Peyer's patch (tissue), 4 donors: ENCODE measurements at places on chromosomes 1 and 21.

- DNase-seq: no peak
These were observed 30.0 kb downstream of the HIVEP3 start for GRCh38 chr1:41888756-41889155.

DNA sequence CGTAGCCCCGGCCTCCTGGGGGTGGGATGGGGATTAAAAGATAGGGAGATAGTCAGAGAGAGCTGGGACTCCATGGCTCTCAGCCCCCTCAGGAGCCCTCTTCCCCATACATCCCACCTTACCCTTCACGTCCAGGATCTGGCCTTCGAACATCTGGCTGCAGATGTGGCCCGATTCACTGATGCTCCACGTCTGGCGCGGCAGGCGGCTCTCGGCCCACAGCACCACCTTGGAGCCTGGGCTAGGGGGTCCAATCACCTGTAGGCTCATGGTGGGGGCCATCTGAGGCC is 4.2 kb downstream of the CD52 start:
- DNase-seq: no peak

GRCh38 chr1:71273334-71273733 is 192.5 kb upstream of the ZRANB2 start:
- DNase-seq: no peak

- DNase-seq: no peak
These were observed at the start of gene TRIM17 for GRCh38 chr1:228416217-228416933. Gene TRIM17, minus strand, starts transcription at chr1:228416861. Its CDS starts 1,789 bp downstream, at chr1:228415072.

GRCh38 chr1:86429122-86429725 is 5.3 kb downstream of the CLCA2 start:
- no peak for DNase-seq

DNA sequence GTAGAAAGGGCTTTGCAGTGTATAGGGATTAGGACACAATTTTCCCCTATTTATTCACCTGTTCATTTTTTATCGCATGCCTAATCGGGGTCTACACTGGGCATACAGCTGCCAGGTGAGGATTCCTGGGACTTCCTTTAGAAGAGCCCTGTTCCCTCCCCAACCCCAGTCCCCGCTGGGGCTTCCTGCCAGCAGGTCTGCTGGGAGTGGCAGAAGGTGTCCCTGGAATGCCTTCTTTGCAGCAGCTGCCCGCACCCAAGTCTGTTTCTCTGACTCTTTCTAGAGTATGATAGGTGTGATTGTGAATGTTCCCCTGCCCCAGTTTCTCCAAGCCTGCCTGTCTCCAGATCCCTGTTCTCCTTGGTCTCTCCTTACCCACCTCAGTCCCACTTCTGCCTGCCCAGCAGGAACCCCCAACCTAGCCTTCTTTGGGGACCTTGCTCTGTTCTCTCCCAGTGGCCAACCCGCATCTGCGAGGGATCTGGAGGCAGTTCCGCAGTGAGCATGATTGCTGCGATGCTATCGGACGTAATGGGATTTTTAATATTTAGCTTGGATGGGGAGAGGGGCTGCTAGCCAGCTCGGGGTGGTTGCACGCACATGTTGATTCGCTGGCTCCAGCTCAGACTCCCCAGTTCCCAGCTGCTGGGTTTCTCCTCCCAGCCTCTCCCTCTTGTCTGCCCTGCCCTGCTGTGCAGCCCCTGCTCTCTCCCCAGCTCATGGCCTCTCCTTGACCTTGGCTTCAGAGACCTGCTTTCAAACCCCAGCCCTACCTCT is 79.8 kb downstream of the EPHB2 start:
- peak; percentile 70 for DNase-seq

DNA sequence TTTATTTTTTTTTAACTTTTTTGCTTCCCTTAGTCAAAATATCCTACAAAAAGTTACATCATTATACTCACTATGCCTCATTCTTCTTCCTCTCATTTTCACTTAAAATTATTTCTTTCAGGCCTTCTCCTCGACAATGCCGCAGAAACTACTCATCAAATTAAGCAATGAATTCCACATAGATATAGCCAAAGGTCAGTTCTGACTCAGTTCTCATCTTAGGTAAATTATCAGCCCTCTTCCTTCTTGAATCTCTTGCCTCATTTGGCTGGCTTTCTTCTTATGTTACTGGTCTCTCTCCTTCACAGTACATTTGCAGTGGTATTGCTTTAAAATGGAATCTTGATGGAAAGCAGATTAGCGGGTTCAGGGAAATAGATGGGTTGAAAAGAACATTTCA is 260.7 kb upstream of the BRINP3 start:
- no peak for DNase-seq

GRCh38 chr1:35691571-35692220 is 27.0 kb downstream of the C1orf216 start:
- no peak for DNase-seq

DNA sequence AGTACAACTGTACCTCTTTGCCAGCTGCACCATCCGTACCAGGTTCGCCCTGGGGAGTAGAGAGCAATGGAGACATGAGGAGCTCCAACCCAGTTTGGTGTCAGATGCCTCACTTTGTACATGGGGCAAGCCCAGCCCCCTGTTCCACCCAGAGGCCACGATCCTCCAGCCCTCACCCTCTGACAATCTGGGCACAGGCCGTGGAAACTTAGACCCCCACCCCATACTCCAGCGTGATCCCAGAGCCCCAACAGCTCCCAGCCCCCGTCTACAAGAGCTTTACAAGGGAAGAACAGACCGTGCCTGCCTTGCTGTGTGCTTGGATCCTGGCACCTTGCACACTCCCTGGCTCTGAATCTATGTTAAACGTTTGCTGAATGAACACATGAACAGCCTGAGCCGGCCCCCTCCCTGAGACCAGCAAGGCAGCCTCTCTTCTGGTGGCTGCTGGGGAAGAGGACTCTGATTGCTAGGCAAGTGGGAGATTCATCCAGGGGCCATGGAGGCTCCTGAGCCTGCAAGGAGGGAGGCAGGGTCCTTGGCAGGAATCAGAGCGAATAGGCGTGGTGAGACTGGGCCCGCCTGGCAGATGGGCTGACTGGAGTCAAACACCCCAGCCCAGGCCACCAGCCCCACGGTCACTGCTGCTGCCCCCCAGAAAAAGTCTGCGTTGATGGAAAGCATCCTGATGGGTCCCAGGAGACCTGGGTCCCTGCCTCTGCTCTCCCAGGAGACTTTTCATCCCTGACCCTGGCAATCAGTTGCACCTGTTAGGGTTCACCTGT is 12.5 kb upstream of the PEF1 start:
- DNase-seq: no peak

DNA sequence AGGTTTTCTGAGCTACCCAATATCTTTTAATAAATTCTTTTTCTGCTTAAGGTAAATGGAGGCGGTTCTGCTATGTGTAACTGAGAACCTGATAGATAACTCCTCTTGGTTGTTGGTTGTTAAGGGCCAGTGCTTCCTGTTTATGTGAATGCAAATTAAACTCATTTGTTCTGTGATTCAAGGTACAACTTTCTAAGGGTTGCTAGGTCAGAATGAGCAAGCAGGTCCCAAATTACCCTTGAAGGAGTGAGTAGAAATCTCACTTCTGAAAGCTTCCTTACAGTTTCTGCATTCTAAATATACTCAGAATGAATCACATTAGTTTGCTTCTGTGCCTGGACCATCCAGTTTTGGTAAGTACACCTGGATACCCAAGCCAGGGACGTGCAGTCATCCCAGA is 15.5 kb upstream of the FAM78B start:
- no peak for DNase-seq

DNA sequence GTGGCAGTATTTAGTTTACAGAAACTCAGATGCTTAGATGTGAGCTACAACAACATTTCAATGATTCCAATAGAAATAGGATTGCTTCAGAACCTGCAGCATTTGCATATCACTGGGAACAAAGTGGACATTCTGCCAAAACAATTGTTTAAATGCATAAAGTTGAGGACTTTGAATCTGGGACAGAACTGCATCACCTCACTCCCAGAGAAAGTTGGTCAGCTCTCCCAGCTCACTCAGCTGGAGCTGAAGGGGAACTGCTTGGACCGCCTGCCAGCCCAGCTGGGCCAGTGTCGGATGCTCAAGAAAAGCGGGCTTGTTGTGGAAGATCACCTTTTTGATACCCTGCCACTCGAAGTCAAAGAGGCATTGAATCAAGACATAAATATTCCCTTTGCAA is 59.7 kb upstream of the ZNF326 start:
- DNase-seq: no peak

DNA sequence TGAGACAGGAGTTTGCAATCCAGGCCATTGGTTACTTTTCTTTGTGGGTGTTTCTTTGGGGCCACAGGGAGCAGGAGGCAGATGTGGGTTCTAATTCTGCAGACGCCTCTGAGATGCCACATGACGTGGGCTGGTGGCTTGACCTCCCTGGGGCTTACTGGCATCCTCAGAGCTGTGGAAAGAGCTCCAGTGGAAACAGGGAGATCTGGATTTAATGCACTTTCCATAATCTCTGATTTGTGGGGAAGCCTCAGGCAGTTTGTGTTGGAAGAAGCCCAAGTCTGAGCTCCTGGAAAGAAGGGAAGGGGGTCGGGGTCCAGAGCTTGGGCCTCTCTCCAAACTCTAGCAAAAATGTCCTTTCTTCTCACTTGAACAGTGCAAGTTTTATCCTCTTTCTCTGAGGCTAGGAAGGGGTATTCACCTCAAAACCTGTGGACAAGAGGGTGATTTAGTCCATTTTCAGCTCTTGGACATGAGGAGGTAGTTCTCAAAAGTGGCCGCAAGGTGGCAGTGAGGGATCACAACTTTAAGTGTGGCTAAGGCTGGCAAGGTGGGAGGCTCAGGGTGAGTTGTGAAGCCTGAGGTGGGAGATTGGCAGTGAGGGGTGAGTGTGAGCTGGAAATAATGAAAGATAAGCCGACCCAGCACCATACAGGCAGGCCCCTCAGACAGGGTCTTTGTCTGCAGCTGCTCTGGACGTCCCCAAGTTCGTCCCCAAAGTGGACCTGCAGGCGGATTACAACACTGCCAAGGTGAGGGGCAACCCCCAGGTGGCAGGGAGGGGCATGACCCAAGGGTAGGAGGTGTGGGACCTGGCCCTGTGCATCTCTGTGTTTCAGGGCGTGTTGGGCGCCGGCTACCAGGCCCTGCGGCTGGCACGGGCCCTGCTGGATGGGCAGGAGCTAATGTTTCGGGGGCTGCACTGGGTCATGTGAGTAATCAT is 9.2 kb downstream of the IKBKE start:
- DNase-seq: peak; percentile 76

DNA sequence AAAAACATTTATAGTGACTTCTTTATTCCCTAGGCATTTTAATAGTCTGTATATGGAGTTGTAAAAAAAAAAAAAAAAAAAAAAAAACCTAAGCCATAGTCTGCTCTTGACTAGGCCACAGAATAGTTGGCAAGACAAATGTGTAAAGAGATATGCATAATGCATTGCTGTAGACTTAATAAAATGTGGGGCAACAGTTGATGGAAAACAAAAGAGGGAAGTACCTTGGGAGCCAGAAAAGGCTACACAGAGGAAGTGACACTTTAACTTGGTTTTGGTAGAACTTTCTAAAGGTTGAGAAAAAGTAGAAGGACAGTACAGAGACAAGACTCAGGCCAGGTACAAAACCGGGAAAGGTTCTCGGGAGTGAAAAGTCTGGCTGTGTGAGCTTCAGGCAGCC is 802.9 kb upstream of the ADAMTS5 start:
- DNase-seq: no peak

DNA sequence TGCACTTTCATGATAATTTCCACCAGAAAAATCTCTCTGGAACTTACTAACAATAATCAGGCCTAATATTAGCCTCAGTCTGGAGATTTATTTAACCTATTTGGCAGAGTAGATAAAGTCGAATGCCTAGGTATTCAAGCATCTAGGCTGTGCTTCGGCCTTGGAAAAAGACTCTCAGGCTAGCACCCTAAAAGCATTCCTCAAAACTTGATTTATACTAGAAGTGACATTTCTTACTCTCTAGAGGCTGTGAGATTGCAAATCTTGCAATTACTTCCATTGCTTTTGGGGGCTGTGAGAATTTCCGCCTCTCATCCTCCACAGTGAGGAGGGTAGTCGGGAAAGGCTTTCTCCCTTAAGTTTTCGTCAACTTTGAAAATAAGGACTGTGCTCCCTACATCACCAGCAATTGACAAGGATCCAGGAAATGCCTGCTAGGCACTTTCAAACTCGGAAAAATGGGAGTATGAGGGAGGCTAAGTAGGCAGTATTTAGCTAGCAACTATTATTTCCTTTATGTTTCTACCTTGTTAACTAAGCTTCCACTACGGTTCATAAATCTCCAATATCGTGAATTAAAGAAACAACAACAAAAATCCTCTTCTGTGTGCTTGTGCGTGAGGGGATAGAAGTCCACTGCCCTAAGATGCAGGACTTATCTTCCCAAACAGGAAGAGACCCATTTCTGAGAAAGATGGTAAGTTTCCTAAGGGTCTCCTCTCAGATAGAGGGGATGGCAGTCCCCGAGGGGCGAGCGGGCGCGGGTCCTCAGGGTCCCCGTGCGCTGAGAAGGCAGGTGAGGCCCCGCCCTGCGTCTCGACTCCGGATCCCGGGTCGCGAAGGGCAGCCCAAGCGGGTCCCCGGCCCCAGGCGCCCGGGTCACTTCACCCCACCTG is 1.1 kb upstream of the LMO4 start:
- DNase-seq: no peak

DNA sequence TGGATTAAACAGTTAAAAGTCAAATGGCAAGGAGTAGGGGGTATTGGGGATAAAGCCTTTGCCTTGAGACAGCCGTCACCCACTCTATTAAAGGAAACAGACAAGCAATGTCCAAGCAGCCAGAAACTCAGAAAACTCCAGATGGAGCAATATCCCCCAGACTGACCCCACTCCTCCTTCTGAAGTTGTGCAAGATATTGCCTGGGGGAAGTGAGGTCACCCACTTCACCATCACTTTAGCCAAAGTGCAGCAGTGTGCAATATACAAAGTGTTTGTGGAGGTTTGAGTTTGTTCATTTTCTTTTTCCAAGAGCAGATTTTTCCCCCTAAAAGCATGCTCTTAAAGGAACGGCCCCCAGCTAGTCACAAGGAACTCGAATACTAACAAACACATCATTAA is 125.1 kb downstream of the ETS2 start:
- no peak for DNase-seq

DNA sequence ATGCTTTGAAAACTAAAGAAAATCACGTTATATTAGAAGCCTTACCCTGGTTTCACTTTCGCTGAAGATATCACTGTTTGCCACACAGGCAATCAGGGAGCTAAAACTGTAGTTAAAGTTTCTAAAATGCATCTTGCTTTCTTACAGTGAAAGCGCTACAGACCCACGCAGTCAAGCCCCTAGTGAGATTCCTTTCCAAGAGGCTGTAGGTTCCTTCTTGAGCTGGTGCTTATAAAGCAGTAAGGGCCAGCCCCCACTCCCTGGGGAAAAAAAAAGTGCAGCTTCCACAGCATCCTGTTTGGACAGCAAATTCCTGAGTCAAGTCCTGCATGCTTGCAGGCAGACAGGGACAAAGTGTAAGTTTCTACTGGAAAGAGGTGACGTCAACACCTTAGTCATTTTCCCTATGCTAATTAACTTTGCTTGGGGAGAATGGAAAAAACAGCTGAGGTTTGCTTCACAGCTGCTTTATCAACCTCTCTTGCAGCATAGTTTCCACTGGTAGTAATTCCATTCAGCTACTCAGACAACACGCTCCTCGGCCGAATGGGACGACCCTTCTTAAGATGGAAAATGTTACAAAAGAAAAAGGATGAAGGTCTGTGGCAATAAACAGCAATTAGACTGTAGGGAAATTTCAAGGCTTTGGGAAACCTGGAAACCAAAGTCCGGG is 14.7 kb upstream of the KCNE1 start:
- no peak for DNase-seq

- DNase-seq: no peak
These were observed 276.9 kb upstream of the ZRANB2 start for GRCh38 chr1:71357708-71358107.

- DNase-seq: no peak
These were observed 119.7 kb downstream of the TGFB2 start for GRCh38 chr1:218464871-218465270.
